Hepatocyte (in vitro differentiated cells): ENCODE measurements at places on chromosomes 7 and 10. TPM values are rescaled to one million over a fixed set of nuclear protein-coding genes. Genes with fewer than 3 reads are reported as not detected.

The GIMAP5 gene
- 0.40 and 1.2 TPM in 2 replicates for total RNA-seq

GRCh38 chr10:77079592-77080300 lies 557.9 kb downstream of the KCNMA1 start:
- no peak for DNase-seq

The RELN gene
- 16.3 and 22.0 TPM in 2 replicates for total RNA-seq

GRCh38 chr10:118669020-118669791 lies 73.8 kb upstream of the PRLHR start:
- no peak for DNase-seq

GRCh38 chr7:93374345-93374940 lies 142.3 kb downstream of the VPS50 start:
- peak; percentile 57 for DNase-seq

DNA sequence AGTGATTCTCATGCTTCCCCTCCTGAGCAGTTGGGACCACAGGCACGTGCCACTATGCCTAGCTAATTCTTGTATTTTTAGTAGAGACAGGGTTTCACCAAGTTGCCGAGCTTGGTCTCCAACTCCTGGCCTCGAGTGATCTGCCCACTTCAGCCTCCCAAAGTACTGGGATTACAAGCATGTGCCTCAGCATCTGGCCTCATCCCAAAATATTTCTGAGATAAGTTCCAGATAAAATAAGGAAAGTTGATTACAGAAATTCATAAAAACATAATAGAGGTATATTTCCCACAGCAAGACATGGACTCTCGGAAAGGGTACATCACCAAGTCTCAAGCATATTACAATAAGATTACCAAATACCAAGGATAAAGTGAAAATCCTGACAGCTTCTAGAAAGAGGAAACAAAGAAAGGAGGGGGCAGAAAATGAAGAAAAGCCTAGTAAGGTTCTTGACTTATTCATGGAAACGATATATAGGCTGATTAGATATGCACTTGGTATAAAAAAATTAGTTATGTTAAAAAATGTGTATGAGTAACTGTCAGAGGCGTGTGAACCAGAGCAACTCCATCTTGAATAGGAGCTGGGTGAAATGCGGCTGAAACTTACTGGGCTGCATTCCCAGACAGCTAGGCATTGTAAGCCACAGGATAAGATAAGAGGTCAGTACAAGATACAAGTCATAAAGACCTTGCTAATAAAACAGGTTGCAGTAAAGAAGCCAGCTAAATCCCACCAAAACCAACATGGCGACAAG lies 35.0 kb downstream of the IQUB start:
- peak; percentile 20 for DNase-seq

The ADAMTS14 gene
- total RNA-seq, result 0.60 and 0.87 TPM in 2 replicates

DNA sequence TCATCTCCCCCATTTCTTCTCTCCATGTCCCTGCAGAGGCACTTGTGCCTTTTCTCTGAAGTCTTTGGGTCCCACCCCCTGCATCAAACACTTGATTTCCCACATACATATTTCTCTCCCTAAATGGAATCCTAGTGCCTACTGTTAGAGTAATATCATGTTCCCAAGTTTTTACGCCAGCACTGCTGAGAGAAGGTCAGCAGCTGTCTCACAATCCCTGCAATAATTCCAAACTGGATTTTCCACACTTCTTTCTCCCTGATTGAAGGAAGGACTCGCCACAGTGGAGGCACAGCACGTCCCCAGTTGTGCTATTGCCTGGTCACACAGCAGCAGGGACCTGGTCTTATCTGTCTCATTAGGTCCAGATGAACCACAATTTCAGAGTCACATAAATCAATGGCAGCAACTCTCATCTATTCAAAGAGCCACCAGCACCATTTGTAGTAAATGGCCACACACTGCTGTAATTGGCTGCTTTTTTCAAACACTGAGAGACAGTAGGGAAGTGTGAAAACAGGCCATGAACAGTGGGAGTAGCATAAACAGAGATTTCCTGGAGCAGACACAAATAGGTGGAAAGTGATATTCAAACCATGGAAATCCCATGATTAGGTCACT lies 605.5 kb downstream of the XPNPEP1 start:
- DNase-seq, result no peak

- DNase-seq, result no peak
Measured at GRCh38 chr7:117132321-117133120, 179.2 kb downstream of the ST7 start.

DNA sequence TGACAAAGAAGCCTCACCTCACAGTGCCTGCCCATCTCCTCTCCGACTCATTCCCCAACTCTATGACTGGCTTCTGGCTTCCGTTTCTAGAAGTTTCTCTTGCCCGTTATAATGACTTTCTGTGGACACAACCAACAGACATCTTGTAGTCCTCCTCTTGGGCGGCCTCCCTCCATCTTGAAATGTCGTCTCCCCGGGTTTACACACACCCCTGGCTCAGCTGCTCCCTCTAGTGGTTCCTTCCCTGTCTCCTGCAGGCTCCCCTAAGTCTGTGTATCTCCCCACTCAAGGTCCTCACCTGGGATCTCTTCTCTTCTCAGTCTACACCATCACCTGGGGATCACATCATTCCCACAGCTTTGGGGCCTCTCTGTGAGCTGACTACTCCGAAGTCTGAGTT lies 123.4 kb upstream of the NEBL start:
- peak; percentile 19 for DNase-seq

The GPER1 gene
- total RNA-seq, result 3.6 and 4.5 TPM in 2 replicates

The ADCY1 gene
- 2.9 and 3.0 TPM in 2 replicates for total RNA-seq

DNA sequence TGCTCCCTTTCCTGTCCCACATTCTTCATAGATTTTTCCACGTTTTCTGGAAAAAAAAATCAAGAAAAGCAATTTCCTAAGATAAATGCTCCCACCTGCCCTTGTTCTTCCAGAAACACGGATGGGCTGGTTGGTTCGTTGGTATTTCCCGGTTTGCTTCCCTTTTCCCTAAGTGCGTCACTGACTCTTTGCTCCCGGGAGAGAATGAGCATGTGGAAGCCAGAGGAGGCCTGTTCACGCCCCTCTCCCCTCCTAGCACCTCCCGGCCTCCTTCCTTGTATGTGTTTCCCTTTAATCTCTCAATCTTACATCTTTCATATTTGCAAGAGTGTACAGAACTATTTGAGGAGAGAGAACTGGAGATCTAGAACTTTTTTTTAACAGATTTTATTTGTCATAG lies 442.0 kb downstream of the GFRA1 start:
- no peak for DNase-seq

The ALOX5 gene
- 3.5 and 5.0 TPM in 2 replicates for total RNA-seq

The CCNJ gene
- total RNA-seq, result 12.1 and 14.4 TPM in 2 replicates

GRCh38 chr10:102581401-102581800 lies 62.9 kb upstream of the TRIM8 start:
- DNase-seq, result no peak

GRCh38 chr7:22319424-22320403 lies 37.2 kb downstream of the RAPGEF5 start:
- DNase-seq, result no peak

- DNase-seq, result no peak
Measured at GRCh38 chr7:120703585-120704240, 154.2 kb downstream of the TSPAN12 start.

GRCh38 chr10:52145636-52146035 lies 168.4 kb upstream of the DKK1 start:
- DNase-seq, result no peak

DNA sequence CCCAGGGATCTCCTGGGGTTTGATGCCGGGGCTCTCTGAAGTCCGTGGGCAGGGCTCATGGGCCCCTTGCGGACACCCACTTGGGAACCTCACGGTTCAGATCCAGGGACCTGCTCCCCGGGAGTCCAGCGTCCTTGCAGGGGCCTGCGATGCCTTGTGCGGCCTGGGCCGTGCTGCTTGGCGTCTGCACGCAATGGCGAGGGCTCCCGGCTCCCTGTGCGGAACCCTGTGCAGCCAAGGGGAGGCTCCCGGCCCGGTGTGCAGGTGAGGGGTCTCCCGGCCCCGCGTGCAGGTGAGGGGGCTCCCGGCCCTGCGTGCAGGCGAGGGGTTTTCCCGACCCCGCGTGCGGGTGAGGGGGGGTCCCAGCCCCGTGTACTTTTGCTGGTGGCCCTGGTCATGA lies 146.7 kb downstream of the DNAJB6 start:
- no peak for DNase-seq

- DNase-seq, result no peak
Measured at GRCh38 chr7:97871659-97872024, 566 bp downstream of the ASNS start.

The ARHGEF35 gene
- total RNA-seq, result 14.5 and 17.1 TPM in 2 replicates

GRCh38 chr10:20601941-20602461 lies 295.1 kb downstream of the NEBL start:
- DNase-seq, result no peak

The GNGT1 gene
- not detected in 2 replicates for total RNA-seq

- DNase-seq, result no peak
Measured at GRCh38 chr10:58972576-58973234, 203.7 kb upstream of the PHYHIPL start.

DNA sequence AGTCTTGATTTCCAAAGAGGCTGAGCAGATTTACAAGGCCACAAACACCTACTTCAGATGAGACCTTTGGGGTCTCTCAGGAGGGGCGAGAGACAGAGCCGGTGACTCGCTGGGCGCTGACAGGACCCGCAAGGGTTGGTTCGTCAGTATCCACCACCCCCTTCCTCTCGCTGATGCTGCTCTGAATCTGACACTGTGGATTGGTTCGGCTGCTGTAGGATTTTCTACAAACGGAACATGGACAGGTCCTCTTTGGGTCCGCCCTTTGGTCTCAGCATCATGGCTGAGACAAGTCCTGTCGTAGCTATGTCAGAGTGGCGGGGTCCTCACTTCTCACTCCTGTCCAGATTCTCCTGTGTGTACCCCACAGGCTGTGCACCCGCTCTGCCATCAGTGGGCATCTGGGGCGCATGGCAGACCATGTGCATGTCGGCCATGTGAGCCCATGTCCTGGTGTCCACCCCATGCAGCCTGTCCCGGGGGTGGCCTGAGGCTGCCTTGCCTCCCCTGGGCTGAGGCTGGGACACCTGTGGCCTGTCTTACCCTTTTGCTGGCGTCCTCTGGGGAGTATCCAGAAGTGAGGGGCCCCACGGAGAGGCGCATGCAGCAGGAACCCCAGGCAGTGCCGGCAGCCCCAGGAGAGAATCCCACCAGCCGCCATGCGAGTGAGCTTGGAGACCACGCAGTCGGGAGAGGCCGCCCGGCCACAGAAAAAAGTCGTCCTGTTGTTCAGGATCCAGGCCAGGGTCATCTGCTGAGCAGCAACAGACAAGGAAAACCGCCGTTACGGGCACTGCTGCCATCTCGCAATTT lies 21.6 kb upstream of the FAM20C start:
- no peak for DNase-seq

DNA sequence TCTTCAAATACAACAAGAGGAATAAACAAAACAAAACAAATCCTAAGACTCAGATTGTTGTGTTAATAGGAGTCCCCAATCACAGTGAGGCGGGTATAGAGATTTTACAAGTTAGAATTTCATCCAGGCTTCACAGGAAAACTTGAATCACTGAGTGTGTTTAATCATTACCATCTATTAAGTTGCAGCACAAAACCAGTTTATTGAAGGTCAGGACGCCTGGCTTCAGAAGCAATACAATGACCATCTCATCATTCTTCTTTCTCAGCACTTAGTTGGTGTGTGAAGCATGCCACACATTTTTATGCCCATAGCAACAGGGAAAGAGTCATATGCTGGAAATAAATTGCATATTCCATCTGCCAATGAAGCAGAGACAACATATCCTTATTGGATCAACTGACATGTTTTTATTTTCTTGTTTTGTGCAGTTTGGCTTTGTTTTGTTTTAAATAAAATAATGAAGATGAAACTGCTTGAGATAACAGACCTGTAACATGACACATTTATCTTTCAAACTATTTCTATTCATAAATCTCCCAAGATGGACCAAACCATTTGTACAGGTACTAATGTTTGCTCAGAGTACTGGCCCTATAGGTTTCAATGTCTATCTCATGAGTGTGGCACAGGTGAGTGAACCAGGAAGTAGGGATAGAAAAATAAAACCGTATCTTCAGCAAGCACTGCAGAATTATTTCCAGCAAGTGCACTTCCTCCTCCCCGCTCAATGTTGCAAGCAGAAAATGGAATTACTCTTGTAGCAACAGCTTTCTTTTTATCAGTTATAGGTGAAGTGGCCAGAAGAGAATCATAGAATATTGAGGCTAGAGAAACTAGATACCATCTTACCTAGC lies 40.4 kb downstream of the TAC1 start:
- no peak for DNase-seq

GRCh38 chr10:70964245-70964644 lies 75.9 kb upstream of the PCBD1 start:
- no peak for DNase-seq

The CHST3 gene
- total RNA-seq, result 13.0 and 14.1 TPM in 2 replicates

The HOXA10 gene
- total RNA-seq, result 9.9 and 15.1 TPM in 2 replicates

GRCh38 chr7:16300361-16300895 lies 120.9 kb downstream of the CRPPA start:
- no peak for DNase-seq

The HYAL4 gene
- total RNA-seq, result 0.07 TPM in 1 of 2 replicates, not detected in the other

The ZNF804B gene
- total RNA-seq, result 0.08 TPM in 1 of 2 replicates, not detected in the other

DNA sequence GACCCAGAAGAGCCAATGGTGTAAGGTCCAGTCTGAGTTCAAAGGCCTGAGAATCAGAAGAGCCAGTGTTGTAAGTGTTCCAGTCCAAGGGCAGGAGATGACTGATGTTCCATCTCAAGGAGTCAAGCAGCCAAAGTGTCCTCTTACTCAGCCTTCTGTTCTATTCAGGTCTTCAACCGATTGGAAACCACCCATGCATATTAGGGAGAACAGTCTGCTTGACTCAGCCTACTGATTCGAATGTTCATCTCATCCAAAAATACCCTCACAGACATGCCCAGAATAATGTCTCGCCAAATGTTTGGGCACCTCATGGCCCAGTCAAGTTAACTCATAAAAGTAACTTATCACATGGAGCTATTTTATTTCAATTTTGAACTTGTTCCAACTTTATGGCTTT lies 2.9 kb upstream of the WDFY4 start:
- DNase-seq, result peak; percentile 0

GRCh38 chr10:119693262-119693957 lies 32.4 kb upstream of the INPP5F start:
- no peak for DNase-seq

- no peak for DNase-seq
Measured at GRCh38 chr10:100684688-100685235, 60.6 kb upstream of the PAX2 start.

DNA sequence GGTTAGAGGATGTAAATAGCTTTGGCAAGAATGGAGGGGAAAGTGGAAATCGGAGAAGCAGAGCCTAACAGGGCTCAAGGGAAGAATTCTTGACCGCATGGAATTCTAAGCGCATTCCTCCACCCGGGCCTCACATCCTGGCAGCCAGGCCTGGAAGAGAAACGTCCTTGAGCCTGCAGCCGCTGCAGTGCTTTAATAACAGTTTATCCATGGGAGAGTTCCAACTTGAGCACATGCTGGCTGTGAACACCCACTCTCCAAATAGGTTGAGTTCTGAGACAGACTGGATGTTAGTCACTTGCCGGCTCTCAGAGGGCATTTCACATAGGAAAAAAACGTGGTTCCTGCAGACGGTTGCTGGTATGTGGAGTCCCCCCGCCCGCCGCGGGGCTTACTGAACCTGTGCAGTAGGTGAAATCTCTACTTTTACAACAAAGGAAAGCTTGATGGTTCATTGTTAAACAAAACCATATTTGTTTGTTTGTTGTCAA lies 61.4 kb upstream of the STEAP1B start:
- DNase-seq, result peak; percentile 85
